ENCODE measurements at places on chromosomes 11 and 22.

DNA sequence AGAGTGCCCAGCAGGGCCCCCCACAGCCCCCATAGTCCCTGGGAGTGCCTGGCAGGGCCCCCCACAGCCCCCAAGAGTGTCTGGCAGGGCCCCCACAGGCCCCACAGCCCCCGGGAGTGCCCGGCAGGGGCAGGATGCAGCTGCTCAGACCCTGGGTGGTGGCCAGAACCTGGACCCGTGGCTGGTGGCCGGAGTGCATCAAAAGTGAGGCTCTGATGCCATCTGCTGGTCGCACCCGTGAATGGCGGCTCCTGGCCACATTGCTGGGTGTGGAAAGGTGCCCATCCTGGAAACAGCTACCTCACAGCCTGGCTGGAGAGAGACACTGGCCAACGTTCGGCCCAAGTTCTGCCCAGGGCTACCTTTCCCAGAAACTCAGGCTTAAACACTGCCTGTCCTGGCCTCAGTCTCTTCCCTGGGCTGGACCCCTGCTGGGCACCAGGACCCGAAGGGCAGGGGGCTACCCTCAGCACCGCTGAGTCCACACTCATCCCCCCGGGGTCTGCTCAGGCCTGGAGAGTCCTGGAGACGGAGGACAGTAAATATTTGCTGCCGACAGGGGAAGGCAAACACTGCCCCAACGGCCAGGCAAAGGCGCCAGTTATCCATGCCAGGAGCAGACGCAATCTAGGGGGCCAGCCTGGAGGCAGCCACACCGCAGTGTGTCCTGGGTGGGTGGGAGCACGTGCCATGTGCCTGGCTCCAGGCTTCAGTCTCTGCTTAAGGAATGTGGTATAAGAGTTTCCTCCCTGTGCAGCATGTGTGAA, 4.4 kb downstream of the INS start:
- H3K4me1 ChIP-seq = peaks cover 3% of the 10 kb centered on the region
- H3K4me3 ChIP-seq = no peak overlapping the region
- no peaks in the 10 kb centered on the region for H3K36me3 ChIP-seq
- H3K27ac ChIP-seq = no peak overlapping the region
- DNase-seq = peak; percentile 31

GRCh38 chr11:126703662-126704061, 296.9 kb downstream of the KIRREL3 start:
- no peak overlapping the region for H3K4me3 ChIP-seq
- no peak overlapping the region for H3K27ac ChIP-seq
- H3K27me3 ChIP-seq = no peaks in the 10 kb centered on the region
- H3K36me3 ChIP-seq = no peaks in the 10 kb centered on the region
- H3K4me1 ChIP-seq = no peaks in the 10 kb centered on the region

DNA sequence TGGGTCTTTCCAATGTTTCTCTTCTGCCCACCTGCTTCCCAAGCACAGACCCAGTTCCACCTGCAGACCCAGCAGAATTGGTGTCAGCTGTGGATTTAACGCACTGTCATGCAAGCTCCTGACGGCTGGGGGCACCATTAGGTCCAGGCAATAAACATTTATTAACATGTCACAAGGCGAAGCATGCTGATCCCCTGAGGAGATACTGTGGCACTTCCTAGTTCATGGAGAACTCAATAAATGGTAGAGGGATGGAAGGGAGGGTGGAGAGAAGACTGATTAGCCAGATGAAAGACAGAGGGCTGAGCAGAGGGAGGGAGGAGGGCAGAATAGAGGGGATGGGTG, 68.3 kb upstream of the TSPAN18 start:
- H3K4me3 ChIP-seq = no peak overlapping the region
- DNase-seq = peak; percentile 21
- H3K4me1 ChIP-seq = peaks cover 6% of the 10 kb centered on the region

- no peak overlapping the region for H3K4me3 ChIP-seq
- no peaks in the 10 kb centered on the region for H3K36me3 ChIP-seq
- H3K27ac ChIP-seq = no peak overlapping the region
- H3K4me1 ChIP-seq = no peaks in the 10 kb centered on the region
- no peaks in the 10 kb centered on the region for H3K27me3 ChIP-seq
Measured at GRCh38 chr22:17851759-17852158, 77.5 kb upstream of the BID start.

DNA sequence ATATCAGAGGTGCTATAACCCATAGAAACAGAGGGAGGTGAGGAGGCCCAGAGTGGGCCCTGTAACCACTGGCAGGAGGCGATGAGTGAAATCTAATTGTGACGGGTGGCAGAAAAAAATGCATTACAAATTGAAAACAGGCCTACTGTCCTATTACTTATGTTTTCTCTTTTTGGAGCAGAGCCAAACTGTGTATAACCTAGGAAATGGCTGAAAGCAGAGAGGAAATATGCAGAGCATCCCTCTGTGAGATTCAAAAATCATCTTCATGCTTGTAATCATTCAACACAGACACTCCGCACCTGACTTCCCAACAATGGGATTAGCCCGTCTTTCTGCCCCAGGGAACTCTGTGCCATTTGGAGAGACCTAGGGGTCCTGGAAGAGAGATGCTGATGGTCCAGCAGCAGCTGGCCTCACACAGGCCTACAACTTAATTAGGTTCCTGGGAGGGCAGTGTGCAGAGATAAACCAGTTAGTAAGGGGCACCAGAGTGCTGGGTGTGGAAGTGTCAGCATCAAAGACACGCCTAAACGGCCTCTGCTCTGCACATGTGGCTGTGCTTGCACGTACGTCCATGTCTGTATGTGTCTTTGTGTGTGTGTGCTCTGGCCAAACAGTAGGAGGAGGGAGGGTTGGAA, 41.8 kb downstream of the MAP6 start:
- no peak overlapping the region for H3K4me3 ChIP-seq
- no peaks in the 10 kb centered on the region for H3K36me3 ChIP-seq
- no peaks in the 10 kb centered on the region for H3K27me3 ChIP-seq
- no peaks in the 10 kb centered on the region for H3K4me1 ChIP-seq

DNA sequence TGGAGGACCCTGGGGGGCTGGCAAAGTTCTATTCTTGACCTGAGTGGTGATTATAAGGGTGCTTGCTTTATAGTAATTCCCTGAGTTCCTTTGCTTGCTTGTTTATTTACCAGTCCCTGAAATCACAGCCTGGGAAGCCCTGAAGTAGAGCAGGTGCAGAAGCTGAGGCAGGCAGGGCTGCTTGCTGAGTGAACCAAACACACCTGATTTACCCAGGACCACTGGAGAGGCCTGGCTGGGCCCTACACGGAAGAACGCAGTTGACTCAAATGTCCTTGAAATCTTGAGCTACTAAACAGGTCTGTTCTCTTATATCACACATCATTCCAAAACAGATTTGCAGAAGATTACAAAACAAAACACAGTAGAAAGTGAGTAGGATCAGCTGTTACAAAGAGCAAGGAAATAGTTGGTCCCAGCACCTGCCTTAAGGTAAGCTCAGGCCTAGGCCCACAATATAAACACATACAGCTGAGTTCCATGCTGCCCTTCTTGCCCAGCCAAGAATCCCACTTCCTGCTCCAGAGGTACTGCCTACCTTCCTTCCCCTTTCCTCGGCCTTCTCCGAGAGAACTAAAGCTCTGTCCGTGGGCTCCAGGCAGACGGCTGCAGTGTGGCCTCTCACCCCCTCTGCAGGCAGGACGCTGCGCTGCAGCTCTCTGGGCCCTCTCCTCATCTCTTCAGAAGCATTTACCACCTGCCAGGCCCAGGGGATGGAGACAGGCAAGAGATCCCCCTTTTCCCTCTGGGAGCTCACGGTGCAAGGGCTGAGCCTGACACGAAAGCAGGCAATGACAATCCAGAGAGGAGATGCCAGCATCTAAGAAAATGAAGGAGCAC, 46.1 kb upstream of the SCUBE2 start:
- H3K27me3 ChIP-seq = no peaks in the 10 kb centered on the region
- DNase-seq = peak; percentile 43
- peaks cover 25% of the 10 kb centered on the region for H3K36me3 ChIP-seq
- no peak overlapping the region for H3K27ac ChIP-seq

GRCh38 chr11:92880381-92880780, 89.1 kb upstream of the MTNR1B start:
- no peaks in the 10 kb centered on the region for H3K36me3 ChIP-seq
- H3K27ac ChIP-seq = no peak overlapping the region
- no peak overlapping the region for H3K4me3 ChIP-seq
- no peaks in the 10 kb centered on the region for H3K27me3 ChIP-seq
- H3K4me1 ChIP-seq = no peaks in the 10 kb centered on the region

DNA sequence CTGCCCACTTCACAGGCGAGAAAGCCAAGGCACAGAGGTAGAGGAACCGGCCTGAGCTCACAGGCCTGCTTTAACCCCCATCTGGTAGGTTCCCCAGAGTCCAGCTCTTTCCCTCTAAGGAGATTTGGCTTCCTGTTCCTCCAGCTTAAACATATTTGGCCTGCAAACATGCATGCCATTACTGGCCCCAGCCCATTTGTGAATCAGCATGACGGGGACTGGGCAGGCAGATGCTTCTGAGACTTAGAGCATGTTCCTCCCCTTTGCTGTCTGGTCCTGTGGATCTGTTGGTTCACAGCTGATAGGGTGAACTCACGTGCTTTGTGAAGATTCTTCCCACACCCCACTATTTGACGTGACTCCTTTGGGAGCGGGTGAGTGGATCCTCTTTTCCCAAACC, 12.6 kb downstream of the CHST1 start:
- H3K27ac ChIP-seq = no peak overlapping the region

DNA sequence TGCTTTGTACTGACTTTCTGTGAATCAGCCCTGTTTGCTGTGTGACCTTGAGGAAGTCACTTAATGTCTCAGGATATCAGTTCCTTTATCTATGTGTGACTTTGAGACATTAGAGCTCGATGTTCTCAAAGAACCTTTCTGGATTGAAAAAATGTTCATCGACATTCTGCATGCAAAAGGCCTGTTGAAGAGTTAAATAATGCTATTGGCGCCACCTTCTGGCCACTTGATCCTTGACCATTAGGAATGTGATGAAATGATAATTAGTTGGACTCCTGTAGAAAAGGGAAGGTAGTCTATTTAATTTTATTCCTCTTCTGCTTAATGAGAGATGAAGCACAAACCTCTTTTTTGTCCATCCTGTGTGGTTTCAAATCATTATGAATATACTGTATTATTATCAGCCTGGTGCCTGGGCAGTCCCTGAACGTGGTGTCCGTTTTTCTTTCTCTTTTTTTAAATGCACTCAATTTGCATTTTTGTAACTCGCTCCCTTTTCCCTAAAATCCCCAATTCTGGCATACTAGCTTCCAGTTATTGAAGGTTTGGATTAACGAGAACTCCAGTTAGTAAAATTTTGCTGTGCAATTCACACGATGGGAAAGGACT, 20.7 kb downstream of the ELF5 start:
- no peaks in the 10 kb centered on the region for H3K4me1 ChIP-seq
- H3K27ac ChIP-seq = no peak overlapping the region
- no peak overlapping the region for H3K4me3 ChIP-seq
- DNase-seq = no peak

DNA sequence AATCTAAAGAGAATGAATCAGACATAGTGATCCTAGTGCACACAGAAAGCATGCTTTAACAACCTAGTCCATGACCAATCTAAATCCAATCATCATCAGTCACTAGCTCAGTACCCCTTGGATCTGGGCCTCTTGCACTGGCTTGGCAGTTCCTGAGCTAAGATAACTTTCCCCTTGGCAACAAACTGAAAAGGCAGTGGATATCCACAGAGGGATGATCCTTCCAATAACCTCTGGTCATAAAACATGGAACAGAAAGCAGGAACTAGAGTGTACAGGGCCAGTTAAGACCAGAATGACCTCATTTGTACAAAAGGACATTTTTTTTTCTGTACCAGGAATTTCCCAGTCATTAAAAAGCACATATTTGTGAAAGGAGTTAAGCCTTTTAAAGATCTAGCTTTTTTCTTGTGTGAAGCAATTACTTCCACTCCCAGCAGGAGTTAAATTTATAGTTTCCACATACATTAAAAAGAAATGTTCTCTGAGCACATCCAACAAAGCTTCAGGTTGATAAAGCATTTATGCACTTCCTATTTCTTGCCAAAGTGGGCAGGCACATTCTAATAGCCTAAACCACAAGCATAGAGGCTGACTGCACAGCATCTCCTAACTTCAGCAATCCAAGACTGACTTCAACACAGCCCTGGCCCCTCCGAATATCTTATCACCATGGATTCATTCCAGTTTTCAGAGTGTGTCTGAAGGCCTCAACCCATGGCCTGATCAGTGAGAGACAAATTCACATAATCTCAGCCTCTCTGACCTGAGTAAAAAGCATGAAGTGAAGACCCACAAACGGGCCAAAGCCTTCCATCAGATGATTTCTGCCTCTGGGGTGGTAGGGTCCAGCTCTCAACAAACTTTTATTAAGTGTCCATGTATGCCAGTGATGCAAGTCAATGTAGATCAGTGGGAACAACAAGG, 29.9 kb downstream of the GUCY1A2 start:
- no peaks in the 10 kb centered on the region for H3K36me3 ChIP-seq
- no peak for DNase-seq

DNA sequence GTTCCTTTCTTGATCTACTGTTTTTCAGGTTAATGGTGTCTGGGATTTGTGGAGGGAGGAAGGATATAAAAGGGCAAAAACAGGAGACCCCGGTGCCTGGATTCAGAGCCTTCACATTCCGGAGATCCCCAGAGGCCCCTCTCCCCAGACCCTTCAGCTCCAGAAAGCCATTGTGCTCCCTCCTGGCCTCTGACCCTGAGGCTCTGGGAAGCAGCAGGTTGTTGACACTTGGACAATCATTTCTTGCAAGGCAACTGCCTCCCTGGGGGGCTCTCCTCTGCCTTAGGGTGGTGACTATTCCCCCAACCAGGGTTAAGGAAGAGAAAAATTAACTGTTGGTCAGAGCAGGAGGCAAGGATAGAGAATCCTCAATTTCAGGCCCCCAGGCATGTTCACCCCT, 86.9 kb upstream of the NNMT start:
- no peaks in the 10 kb centered on the region for H3K36me3 ChIP-seq
- peak overlapping the region; percentile 27 for H3K27ac ChIP-seq
- no peaks in the 10 kb centered on the region for H3K27me3 ChIP-seq
- H3K4me1 ChIP-seq = peaks cover 9% of the 10 kb centered on the region
- no peak overlapping the region for H3K4me3 ChIP-seq
- DNase-seq = no peak

- H3K36me3 ChIP-seq = no peaks in the 10 kb centered on the region
- H3K27me3 ChIP-seq = no peaks in the 10 kb centered on the region
- H3K27ac ChIP-seq = no peak overlapping the region
- H3K4me3 ChIP-seq = no peak overlapping the region
Measured at GRCh38 chr11:115527534-115528125, 23.4 kb upstream of the CADM1 start.

DNA sequence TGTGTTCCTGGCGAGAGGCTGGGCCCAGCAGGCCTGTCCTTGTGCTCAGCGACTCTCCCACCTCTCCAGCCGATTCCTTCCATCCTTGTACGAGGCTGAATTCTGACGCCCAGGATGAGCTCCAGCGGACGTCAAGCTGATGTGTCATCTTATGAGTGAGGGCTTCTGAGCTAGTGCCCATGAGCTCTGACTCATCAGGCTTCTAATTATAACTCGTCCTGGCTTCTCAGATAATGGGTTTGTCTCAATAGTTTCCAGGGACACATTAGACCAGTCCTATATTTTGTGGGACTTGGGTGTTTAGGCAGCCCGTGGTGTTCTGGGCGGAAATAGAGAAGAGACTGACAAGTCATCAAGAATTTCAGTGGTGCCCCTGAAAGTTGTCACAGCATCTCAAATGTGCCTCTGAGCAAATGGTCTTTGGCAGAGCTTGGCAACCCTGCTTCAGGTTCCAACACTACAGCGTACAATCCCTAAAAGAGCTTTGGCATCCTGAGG, 108.2 kb upstream of the CD44 start:
- peak; percentile 37 for DNase-seq
- H3K27ac ChIP-seq = peak overlapping the region; percentile 46
- H3K27me3 ChIP-seq = no peaks in the 10 kb centered on the region
- H3K36me3 ChIP-seq = no peaks in the 10 kb centered on the region

Data from effector memory CD4-positive, alpha-beta T cell (primary cell).